ENCODE measurements at places on chromosomes 4 and X.

GRCh38 chr4:135365065-135365464 lies 1163.5 kb upstream of the PABPC4L start:
- DNase-seq: no peak

- no peak for DNase-seq
Observed at GRCh38 chr4:16237715-16238114, 11.4 kb upstream of the TAPT1 start.

DNA sequence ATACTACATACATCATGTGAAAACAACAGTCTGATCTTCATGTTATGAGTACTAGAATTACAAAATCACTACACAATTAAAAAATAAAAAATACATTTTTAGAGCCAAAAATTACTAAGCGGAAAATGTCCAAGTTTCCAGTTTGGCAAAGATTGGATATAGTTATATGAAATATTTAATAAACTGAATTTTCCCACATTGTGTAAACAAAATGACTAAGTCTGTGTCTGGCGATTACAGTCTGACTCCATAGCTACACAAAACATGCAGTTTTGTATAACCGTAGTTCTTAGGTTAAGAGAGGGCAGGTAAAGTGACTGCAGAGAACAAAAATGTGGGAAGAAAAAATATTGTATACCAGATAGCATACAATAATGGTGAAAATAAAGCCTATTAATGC lies 59.2 kb upstream of the TMEM47 start:
- DNase-seq: no peak

DNA sequence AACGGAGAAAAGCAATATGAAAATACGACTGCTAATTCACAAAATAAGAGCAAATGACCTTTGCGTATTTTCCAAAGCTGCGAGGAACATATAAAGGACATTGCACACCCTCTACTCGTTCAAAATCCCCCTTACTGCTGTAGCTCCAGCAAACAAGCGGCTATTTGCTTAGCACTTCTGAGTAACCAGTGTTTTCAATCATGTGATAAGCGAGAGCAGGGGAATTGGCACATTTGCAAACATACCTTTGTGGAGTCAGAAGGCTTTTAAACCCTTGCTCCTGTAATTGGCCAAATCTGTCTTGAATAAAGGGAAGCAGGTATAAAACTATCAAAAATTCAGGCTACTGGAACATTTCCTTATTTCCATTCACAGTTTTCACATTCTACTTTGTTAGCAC lies 610.2 kb downstream of the UBE2NL start:
- no peak for DNase-seq

DNA sequence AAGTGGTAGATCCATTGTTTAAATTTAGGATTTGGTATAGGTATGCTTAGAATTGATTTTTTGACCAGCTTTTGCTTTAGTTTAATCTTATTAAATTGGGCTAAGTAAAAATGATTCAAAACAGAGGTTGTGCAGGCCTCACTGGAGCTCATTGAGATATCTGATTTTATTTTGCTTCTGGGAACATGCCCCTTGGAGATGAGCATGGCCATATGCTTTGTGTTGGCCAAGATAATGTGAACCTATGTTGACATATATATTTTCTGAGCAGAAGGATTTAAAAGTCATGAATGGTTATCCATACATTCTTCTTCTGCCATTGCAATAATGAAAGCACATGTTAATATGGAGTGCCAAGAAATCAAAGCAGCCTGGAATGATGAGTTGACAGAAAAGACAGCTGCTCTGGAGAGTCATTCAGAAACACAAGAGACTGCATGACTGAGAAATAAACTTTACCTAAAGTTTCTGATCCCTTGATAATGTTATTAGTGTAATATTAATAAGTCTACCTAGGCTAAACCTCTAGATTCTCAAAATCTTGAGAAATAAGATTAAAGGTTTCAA lies 489.7 kb upstream of the GNPDA2 start:
- DNase-seq: no peak

- no peak for DNase-seq
Observed at GRCh38 chr4:105236202-105236915, 89.7 kb downstream of the TET2 start.

DNA sequence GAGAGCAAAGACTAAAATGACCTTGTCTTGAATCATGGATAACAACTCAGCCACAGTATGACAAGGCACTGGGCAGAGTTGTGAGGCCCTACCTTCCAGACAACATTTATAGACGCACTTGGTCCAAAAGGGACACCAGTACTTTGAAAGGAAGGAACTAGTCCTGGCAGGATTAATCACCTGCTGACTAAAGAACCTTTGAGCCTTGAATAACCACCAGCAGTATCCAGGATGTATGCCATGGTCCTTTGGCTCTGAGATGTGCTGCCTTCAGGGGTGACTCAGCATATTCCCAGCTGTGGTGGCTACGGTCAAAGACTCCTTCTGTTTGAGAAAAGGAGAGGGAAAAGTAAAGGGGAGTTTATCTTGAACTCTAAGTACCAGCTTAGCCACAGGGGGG lies 118.1 kb upstream of the PRR32 start:
- no peak for DNase-seq

GRCh38 chrX:134158821-134159512 lies 78.0 kb upstream of the CCDC160 start:
- no peak for DNase-seq

DNA sequence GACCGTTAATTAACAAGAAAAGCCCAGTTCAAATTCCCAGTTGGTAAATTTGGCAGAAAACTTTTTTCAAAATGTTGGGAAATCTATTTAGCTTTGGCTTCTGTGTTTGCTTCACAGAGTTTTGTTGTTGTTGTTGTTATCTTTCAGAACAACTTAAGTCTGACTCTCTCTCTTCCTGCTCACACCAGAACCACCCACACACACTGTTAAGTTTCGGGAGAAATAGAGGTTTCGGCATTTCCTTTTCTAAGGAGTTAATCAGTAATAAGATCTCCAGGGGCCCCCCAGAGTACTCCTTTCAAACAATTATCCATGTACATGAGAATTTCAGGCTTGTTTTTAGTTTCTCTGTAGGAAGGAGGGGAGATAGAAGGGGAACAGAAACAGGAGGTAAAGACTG lies 106.2 kb upstream of the PTCHD1 start:
- no peak for DNase-seq

DNA sequence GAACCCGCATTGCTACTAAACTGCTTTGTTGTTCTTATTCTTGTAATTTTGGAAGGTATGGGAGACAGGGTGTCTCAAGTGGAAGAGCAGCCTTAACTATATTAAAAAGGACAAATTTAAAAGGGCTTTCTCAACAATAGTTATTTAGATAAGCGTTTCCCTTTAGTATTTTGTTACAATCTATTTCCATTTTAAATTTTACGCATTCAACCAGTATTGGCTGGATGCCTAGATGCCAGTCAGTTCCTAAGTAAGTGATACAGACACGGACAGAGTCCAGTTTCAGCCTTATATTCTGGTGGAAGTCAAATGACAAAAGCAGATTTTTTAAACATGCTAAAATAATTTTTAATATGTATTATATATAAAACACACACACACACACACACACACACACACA lies 28.3 kb downstream of the FAT1 start:
- DNase-seq: no peak

DNA sequence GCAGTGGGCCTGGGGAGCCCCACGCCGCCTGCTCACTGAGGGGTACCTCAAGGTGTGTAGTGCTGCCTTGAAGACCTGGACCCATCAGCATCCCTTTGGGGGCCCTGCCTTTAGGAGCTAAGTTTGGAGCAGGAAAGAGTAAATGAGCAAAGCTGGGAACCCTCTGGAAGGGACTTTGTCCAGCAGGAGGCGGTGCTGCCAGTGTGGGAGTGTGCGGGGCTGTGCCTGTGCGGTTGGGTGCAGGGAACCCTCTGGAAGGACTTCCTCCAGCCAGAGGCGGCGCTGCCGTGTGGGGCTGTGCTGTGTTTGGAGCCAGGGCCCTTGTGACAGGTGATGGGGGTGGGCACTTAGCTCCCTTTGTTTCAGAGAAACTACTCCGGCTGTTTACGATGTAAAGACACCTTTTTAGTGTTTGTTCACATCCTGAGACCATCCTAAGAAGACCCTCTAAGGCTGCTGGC lies 25.8 kb downstream of the RGS12 start:
- no peak for DNase-seq

- no peak for DNase-seq
Observed at GRCh38 chrX:96361844-96362243, 322.8 kb upstream of the DIAPH2 start.

GRCh38 chr4:176879380-176880116 lies 86.8 kb upstream of the VEGFC start:
- no peak for DNase-seq

- no peak for DNase-seq
Observed at GRCh38 chr4:2062808-2063524, 3.8 kb downstream of the NAT8L start.

DNA sequence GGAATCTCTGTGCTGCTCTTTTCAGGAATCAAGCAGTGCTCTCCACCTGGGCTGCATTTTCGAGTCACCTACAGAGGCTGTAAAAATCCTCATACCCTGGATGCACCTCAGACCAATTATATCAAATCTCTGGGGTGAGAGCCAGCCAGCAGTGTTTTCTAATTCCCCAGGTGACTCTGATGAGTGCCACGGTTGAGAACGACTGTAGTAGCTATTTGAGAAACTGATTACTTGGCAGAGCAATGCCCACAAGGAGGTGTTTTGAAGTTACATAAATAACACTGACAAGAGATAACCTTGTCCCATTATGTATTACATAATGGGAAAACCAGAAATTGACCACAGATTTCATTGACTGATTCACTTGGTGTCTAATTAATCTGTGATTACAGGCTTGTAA lies 46.8 kb downstream of the CLCN4 start:
- no peak for DNase-seq

GRCh38 chr4:43243433-43244116 lies 351.1 kb downstream of the GRXCR1 start:
- no peak for DNase-seq

- DNase-seq: no peak
Observed at GRCh38 chrX:50068285-50068563, 132.6 kb downstream of the AKAP4 start.

GRCh38 chrX:675955-676295 lies 45.3 kb downstream of the SHOX start:
- no peak for DNase-seq

GRCh38 chr4:84965553-84966381 lies 723 bp downstream of the WDFY3 start:
- DNase-seq: no peak

GRCh38 chr4:134668237-134668636 lies 466.6 kb upstream of the PABPC4L start:
- no peak for DNase-seq

GRCh38 chr4:87785731-87786509 lies 13.4 kb upstream of the IBSP start:
- no peak for DNase-seq

Measured in AG09319 (cell line).